ENCODE measurements at places on chromosomes 16 and 17.
A peak's percentile ranks its signal among the peaks of the same experiment; 100 is the strongest.

DNA sequence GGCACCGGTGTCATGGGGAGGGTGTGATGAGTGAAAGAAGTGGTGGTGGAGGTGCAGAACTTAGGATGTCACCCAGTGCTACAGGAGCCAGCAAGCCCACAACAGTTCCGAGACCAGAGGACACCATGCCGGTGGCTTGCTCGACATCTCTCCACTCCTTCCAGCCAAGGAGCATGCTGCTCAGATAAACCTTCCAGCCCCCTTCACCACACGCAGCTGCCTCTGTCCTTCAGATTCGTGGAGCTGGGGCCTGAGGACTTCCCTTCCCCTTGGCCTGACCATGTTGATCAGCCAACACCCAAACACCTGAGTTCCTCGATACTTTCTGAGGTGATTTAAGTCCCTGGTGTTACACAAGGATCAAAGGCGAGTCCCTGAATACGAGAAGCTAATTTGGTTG lies 188.8 kb upstream of the FOXF1 start:
- no peak for DNase-seq

DNA sequence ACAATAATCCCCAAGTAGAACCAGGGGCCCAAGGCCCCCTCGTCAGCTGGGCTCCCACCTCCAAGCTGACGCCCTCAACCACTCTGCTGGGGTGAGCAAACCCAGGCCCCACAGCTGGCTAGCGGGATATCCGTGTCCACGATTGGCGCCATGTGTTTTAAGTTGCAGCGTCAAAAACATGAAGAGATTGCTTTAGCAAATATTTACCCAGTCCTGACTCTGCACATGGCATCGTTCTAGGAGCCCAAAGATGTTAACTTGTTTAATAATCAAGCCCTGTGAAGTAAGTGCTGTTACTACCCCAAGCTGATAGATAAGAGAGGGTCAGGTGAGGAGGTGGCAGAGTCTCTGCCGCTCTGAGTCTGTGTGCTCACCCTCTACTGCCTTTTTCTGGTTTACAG lies 344 bp upstream of the SEPTIN12 start:
- no peak for DNase-seq

DNA sequence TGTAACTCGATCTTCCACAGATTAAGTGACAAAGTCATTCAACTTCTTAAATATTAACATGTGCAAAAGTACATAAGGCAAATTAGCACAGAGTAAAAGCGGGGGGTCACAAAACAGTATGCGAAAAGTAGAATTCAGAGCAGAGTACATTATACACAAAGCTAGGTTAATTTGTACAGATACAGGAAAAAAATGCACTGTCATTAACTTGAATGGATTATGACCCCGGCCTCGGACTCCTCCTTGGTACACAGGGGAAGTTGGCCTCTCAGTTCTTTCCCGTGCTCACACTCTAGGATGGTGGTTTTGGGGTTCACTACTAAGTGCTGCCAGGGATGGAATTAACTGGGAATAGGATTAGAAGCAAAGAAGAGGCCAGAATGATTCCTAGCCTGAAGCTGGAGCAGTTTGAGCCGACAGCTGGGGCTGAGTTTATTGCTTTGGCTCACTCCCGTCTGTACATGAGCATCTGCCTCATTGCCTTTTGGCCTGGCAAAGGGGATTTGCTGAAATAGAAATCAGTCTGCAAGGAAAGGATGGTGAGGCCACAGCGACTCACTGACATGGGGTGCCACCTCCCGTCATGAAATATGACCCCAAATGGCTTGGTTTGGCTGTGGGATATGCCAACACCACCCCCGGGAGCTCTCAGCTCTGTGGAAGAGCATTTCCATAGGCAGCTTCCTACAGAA lies 23.6 kb downstream of the NTN1 start:
- DNase-seq, result no peak

DNA sequence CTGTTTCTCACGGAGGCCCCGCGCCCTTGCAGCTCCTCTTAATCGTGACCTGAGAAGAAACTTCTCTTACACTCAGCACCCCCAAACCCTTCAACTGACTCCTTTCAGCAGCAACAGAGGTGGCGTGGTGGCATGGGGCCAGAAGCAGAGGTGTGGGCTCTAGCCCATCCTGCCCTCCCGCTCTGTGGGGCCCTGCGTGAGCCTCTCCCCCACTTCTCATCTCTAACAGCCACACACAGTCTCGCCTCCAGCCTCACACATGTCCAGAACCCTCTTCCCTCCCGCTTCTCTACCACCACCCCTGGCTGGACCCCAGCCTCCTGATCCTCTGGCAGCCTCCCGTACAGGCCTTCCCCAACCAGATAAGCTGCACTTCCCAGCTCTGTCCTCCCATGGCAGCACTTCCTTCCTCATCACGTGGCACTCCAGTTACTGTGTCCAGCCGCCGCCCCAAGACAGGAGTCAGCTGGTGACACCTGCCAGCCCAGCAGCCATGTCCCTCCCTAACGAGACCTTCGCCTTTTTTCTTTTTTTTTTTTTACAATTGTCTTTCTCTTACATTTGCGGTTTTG lies 30.5 kb downstream of the NSMCE1 start:
- DNase-seq, result no peak

GRCh38 chr17:10001306-10001873 lies 96.3 kb upstream of the RCVRN start:
- DNase-seq, result no peak

- peak; percentile 81 for DNase-seq
Measured at GRCh38 chr17:19992803-19993713, 15.4 kb upstream of the AKAP10 start.

GRCh38 chr16:58114827-58115825 lies 14.1 kb downstream of the CFAP20 start:
- peak; percentile 72 for DNase-seq
